Progenitor cell of endocrine pancreas (in vitro differentiated cells): ENCODE measurements at places on chromosomes 13 and 19. TPM values are rescaled to one million over a fixed set of nuclear protein-coding genes. Genes with fewer than 3 reads are reported as not detected.

GFY gene
- total RNA-seq, result not detected in 2 replicates

TNNI3 gene
- 5.5 and 6.0 TPM in 2 replicates for total RNA-seq

GPC6 gene
- total RNA-seq, result 48.4 and 50.3 TPM in 2 replicates

CABP5 gene
- total RNA-seq, result not detected in 2 replicates

PTGIR gene
- not detected in 2 replicates for total RNA-seq

PCSK4 gene
- 32.9 and 37.7 TPM in 2 replicates for total RNA-seq

REX1BD gene
- total RNA-seq, result 66.5 and 67.4 TPM in 2 replicates

PCDH17 gene
- total RNA-seq, result 17.5 and 18.9 TPM in 2 replicates

CLDND2 gene
- 0.73 and 1.4 TPM in 2 replicates for total RNA-seq

PLEKHF1 gene
- 7.9 and 9.6 TPM in 2 replicates for total RNA-seq

ZNF813 gene
- 16.0 and 16.6 TPM in 2 replicates for total RNA-seq

KBTBD6 gene
- total RNA-seq, result 11.1 and 12.5 TPM in 2 replicates

HSH2D gene
- 0.72 and 0.84 TPM in 2 replicates for total RNA-seq

C19orf12 gene
- total RNA-seq, result 35.2 and 37.6 TPM in 2 replicates

PRMT1 gene
- total RNA-seq, result 299 and 306 TPM in 2 replicates

ZNF573 gene
- 12.7 and 17.1 TPM in 2 replicates for total RNA-seq

NLRP5 gene
- not detected in 2 replicates for total RNA-seq

CRTC1 gene
- 39.5 and 39.7 TPM in 2 replicates for total RNA-seq

STOML3 gene
- total RNA-seq, result not detected in 2 replicates

ITGBL1 gene
- not detected in 2 replicates for total RNA-seq

FPR2 gene
- not detected in 2 replicates for total RNA-seq

SIGLEC14 gene
- total RNA-seq, result not detected in 2 replicates

FGF21 gene
- not detected in 2 replicates for total RNA-seq

CLEC4G gene
- not detected in 2 replicates for total RNA-seq

ZNF177 gene
- total RNA-seq, result 12.7 and 12.9 TPM in 2 replicates

ZNF83 gene
- total RNA-seq, result 72.1 and 79.7 TPM in 2 replicates

KLF1 gene
- total RNA-seq, result not detected in 2 replicates
